ENCODE measurements at places on chromosomes 5 and 9.

DNA sequence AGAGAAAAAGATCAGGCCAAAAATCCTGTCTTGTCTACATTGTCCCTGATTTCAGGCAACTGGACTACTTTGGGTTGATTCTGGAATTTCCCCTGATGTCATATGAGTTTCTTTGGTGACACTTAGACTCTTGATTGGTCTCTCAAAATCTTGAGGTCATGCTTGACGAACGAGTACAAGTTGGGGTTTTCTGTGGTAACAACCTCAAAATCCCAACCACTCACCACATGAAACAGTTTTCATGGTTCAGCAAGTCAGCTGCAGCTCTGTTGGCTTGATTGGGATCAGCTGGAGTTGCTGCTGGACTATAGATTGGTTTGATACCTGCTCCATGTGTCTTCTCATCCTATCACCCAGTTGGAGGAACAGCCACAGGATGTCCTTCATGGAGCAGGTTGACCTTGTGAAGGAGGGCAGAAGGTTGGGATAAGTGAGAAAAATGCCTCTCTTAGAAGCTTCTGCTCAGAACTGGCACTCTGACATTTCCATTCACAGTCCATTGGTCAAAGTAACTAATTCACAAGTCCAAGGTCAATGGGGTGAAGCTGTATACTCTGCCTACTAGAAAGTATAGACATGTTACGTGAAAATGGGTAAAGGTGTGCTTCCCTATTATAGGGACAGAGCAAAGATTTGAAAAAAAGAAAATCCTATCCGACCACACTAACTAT lies 284.5 kb downstream of the SH3GL2 start:
- DNase-seq: no peak

DNA sequence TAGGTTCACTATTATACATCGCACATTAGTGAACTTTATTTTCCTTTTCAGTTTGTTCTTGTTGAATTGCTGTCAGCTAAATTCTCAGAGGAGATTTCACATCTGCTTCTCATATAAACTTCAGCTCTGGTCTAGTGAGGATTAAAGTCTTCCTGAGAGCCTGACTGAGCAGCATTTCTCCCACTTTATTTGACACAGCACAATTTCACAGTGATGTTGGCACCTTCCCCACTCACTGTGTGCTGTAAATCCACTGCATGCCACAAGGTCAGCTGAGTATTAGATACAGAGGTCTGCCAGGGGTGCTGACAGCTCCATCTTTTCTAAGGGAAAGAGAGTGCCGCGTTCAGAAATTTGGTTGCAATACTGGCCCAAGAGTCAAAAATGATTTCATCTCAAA lies 567.4 kb downstream of the PRR16 start:
- no peak for DNase-seq

- no peak for DNase-seq
Observed at GRCh38 chr9:19615036-19615624, 173.7 kb downstream of the SLC24A2 start.

GRCh38 chr5:3346111-3346820 lies 249.4 kb upstream of the IRX1 start:
- DNase-seq: no peak

GRCh38 chr9:8085986-8086385 lies 286.4 kb upstream of the DMAC1 start:
- DNase-seq: no peak

GRCh38 chr9:125507226-125507625 lies 199.8 kb downstream of the MAPKAP1 start:
- no peak for DNase-seq

DNA sequence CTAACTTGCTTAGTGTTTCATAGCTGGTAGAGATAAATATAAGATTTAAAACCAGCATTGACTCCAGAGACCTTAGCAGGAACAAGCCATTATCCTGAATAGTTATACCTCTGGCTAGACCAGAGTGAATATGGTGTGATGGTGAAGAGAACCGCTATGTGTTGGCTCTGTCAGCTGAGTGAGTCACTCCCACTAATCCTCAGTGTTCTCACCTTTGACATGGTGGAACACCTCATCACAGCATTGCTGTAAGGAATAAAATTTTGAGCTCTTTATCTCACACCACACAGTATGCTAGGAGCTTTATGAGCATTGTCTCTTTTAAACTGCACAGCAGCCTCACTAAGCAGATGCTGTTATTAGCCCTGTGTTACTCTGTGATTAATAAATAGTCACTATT lies 90.7 kb upstream of the DHFR start:
- DNase-seq: no peak

DNA sequence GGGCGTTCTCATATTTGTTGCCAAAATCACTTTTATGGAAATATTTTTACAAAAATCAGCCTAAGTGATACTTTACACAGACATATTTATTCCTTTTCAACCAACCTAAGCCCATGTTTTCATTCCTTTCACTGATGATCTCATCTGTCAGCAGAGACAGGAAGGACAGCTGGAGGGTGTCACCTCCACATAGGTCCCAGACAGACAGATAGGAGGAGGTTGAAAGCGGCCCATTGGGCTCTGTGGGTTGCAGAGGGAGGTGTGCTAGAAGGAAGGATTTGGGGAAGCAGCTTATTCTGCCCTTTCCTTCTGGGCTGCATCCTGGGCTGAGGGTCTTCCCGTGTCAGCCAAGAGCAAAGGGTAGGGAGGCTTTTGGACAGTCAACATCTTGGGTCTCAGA lies 26.0 kb upstream of the SEMA4D start:
- DNase-seq: no peak

DNA sequence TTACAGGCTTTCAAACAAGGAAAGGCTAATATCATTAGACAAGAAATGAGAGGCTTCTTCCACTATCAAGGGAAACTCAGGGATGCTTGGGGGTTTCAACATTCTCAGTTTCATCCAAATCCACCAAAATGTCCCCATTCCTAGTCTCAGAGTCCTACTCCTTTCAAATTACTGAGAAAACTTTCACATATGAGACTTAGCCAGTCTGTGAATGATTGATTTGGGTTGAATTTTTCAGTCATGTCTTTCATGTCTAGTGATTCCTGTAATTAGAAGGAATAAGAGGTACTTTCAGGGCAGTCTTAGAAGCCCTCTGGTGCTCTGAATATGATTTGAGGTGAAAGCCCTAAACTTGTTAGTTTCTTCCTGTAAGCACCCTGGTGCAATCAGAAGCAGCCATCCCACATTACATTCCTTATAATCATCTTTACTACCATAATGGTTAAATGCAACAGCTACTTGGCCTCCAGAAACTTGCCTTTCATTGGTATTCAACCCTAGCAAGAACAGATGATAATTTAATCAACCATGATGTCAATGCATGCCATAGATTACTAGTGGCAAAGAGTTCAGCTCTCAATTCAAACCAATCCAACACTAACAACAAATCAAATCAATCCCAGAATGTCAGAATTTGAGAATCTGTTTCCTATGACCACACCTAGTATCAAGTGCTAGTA lies 50.7 kb upstream of the RIC1 start:
- DNase-seq: no peak

DNA sequence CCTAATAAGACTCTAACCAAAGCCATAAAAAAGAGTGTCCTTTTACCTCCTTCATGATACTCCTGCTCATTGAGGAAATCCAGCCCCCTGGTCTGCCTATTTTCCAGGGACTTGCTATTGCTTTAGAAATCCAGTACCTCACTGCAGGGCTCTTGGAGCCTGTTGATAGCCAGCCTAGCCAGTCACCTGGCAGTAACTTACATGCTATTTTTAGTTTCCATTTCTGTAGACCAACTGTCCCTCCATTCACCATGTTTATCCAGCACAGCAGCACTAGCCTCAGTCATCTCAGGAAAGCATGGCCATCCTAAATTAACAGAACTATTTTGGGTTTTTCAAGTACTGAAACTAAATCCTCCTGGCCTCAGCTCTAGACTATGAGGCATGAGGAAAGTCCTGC lies 91.5 kb upstream of the PHF24 start:
- no peak for DNase-seq

DNA sequence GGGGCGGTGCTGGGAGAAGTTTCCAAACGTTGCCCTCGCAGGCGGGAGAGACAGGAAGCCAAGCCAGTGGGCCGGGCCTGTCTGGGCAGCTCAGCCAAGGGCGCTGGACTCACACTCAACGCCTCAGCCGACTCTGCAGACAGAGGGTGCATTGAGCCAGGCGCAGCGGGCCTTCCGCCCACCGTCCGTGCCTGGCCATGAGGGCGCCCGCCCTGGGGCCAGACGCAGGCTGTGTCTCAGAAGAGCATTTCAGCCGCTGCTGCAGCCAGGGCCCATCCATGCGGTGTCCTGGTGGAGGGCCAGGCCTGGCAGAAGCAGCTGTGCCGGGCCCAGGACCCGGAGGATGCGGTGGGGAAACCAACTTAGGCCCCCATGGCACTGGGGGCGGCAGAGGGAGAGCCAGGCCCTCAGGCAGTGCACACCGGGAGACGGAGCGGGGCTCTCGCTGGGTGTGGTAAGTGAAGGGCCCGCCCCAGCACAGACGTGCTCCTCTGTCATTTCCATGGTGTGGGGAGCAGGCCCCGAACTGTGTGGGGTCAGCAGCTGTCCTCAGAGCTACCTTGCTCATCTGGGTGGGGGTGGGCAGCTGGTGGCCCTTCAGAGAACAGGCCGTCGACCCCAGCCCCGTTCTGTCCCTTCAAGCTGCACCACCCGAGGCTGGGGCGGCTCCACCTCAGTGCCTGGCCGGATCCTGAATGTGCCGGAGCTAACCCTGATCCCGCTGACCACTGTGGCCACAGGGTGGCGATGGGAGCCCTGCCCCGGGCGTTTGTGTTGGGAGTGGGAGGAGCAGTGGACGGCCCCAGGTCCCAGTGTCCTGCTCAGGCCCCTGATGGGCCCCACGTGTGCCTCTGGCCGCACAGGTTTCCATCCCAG lies 18.0 kb downstream of the DNLZ start:
- DNase-seq: no peak

DNA sequence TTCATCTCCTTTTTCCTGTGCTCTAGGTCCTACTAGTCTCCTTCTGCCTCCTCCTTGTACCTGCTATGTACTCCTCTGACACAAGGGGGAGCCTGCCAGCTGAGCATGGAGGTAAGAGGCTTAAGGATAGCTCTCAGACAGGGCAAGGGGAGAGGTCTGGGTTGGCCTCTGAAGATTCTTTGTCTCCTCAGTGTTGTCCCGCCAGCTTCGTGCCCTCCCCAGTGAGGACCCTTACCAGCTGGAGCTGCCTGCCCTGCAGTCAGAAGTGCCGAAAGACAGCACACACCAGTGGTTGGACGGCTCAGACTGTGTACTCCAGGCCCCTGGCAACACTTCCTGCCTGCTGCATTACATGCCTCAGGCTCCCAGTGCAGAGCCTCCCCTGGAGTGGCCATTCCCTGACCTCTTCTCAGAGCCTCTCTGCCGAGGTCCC lies 3.8 kb downstream of the CREB3 start:
- no peak for DNase-seq

- no peak for DNase-seq
Observed at GRCh38 chr5:119745976-119746375, 116.6 kb downstream of the FAM170A start.

DNA sequence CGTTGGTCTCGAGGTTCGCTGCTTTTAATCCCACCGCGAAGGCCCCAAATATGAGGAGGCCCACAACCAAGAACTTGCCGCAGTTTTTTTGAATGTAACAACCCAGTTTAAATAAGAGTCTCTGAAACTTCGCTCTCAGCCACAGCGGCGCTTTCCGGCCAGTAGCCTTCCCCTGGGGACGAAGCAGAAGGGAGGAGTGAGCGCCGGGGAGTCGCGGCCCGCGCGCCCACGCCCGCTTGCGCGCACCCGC lies 10.4 kb downstream of the PTCH1 start:
- no peak for DNase-seq

DNA sequence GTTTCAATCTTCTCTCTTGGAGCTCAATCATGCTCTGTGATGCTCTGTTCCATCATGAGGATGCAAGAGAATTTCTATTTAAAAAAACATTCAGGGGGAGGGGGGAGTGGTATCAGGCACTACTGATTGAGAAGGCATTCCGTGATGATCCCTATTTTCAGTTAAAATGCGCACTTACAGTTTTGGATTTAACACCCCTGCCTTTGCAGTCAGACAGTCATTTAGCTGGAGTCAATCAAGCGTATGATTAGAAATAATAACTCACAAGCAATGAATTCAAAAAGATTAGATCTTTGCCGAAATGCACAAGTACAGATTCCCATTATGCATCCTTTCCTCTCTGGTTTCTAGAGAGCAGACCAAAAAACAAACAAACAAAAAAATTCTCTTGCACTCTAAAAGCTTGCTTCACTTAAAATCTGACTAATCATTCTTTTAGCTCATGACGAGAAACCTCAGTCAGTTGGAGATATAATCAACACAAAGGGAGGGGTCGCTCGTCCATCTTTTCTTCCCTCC lies 55.4 kb downstream of the EFNA5 start:
- DNase-seq: no peak

DNA sequence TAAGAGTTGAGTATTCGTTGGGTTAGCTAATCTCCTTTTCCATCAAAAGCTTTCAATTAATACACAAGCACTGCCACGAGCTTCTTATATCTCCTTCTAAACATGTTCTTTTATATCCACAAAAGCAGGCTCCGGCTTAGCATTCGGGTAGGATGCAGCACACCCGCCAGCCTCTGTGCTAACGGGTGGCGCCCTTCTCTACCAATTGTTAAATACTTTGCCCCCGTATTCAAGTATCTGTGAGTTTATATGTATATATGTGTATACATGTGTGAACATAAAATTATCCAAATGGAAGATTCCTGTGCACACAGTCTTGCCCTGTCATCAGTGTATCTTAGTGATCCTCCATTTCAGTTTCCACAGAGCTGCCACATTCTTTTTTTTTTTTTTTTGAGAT lies 27.8 kb downstream of the BNIP1 start:
- no peak for DNase-seq

Data from stimulated activated CD8-positive, alpha-beta memory T cell treated with anti-CD3 and anti-CD28 coated beads, Interleukin-2, amount 100 ng/mL, for 1 hour (primary cell).